Lower lobe of right lung (tissue), 2 donors: ENCODE measurements at places on chromosomes 7 and 10. TPM values are rescaled to one million over a fixed set of nuclear protein-coding genes. Genes with fewer than 3 reads are reported as not detected.

GRCh38 chr10:67663449-67664087 is 32.4 kb downstream of the CTNNA3 start:
- H3K27me3 ChIP-seq: no peaks in the 10 kb centered on the region
- H3K27ac ChIP-seq: no peak overlapping the region
- H3K4me3 ChIP-seq: no peak overlapping the region
- no peaks in the 10 kb centered on the region for H3K36me3 ChIP-seq

GRCh38 chr7:140062118-140062527 is 628 bp downstream of the PARP12 start:
- no peaks in the 10 kb centered on the region for H3K27me3 ChIP-seq
- H3K4me1 ChIP-seq: peaks cover 54% of the 10 kb centered on the region

DNA sequence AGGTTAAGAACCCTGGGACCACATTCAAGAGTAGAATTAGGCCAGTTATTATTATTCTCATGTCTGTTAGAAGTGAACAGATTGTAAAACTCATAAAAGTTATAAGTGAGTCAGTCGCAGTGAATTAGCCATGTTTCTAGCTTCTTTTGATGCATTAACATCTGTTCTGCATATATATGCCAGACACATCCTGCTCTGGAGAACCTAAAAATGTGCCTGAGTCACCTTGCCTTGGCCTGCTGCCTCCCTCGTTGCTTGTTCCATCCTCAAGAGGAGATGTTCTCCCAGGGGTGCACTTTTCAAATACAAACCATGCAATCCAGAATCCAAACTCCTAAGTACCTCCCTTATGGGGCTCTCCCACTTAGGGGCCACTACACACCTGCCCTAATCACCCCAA is 14.8 kb downstream of the TSPAN12 start:
- no peak overlapping the region for H3K27ac ChIP-seq
- no peaks in the 10 kb centered on the region for H3K4me1 ChIP-seq
- H3K27me3 ChIP-seq: no peaks in the 10 kb centered on the region
- no peak overlapping the region for H3K4me3 ChIP-seq

DNA sequence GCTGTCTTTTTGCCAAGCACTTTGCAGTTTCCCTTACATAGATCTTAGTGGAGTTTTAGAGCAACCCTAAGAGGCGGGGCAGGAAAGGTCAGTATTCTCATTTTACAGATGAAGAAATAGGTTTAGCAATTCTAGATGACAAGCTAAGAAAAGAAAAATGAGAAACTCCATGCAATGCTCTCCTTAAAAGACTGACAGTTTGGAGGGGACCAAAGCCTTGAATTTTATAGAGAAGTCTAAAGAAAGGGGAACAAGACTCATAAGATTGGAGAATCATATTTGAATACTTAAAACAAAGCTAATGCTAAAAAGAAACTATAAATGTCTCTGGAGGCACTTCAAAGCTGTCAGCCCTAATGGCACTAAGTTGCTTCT is 19.6 kb downstream of the CEP55 start:
- no peak overlapping the region for H3K4me3 ChIP-seq
- H3K36me3 ChIP-seq: no peaks in the 10 kb centered on the region
- H3K27ac ChIP-seq: peak overlapping the region; percentile 21
- no peak for DNase-seq
- H3K27me3 ChIP-seq: no peaks in the 10 kb centered on the region

DNA sequence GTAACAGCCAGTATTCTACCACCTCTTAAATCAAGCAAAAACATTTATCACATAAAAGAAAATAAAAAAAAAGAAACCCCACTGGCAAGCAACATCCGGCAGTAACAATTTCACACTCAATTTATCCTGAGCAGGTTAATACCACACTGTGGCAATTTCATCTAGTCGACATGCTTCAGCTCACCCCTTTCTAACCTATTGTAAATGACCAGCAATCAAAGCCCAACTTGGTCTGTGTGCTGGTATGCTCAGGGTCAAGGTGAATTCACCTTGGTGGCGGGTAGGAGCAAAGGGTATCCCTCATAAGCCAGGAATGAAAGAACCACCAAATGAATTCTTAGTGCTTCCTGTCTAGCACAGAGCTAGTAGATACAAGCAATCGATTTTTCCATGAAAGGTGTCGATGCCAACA is 109.1 kb upstream of the AFAP1L2 start:
- H3K27ac ChIP-seq: no peak overlapping the region
- H3K27me3 ChIP-seq: no peaks in the 10 kb centered on the region
- no peak overlapping the region for H3K4me3 ChIP-seq
- no peaks in the 10 kb centered on the region for H3K36me3 ChIP-seq
- no peak for DNase-seq
- H3K4me1 ChIP-seq: peaks cover 3% of the 10 kb centered on the region

GRCh38 chr7:130432886-130433285 is 7.9 kb downstream of the CEP41 start:
- no peak overlapping the region for H3K27ac ChIP-seq
- no peak overlapping the region for H3K4me3 ChIP-seq
- DNase-seq: no peak
- H3K4me1 ChIP-seq: peaks cover 27% of the 10 kb centered on the region
- no peaks in the 10 kb centered on the region for H3K27me3 ChIP-seq
- H3K36me3 ChIP-seq: no peaks in the 10 kb centered on the region

- no peak for DNase-seq
- no peaks in the 10 kb centered on the region for H3K27me3 ChIP-seq
- no peaks in the 10 kb centered on the region for H3K36me3 ChIP-seq
- no peak overlapping the region for H3K4me3 ChIP-seq
Measured at GRCh38 chr10:13989616-13990015, 341.1 kb downstream of the FRMD4A start.

DNA sequence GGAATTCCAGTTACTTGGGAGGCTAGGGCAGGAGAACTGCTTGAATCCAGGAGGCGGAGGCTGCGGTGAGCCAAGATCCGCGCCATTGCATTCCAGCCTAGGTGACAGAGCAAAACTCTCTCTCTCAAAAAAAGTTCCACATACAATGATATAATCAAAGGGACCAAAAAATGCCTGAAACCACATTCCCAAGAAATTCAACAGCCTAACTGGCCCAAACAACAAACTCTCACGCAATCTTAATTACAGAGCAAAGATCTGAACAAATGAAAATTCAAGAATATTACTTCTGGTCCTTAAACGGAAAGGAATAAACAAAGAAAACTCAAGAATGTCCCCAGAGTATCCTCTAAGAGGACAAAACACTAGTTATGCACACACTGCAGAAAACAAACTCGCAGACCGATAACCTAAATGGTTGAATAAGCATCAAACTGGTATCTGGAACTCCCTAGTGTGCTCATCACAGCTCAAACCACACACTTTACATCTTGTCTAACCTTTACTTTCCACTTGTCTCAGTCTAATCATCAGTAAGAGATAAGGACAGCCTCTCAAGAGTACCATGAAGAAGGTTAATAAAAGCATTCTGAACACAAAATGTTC is 3.7 kb downstream of the OGA start:
- peak overlapping the region; percentile 100 for H3K4me3 ChIP-seq
- DNase-seq: no peak
- H3K4me1 ChIP-seq: peaks cover 43% of the 10 kb centered on the region
- no peaks in the 10 kb centered on the region for H3K27me3 ChIP-seq
- H3K36me3 ChIP-seq: peaks cover 36% of the 10 kb centered on the region
- H3K27ac ChIP-seq: no peak overlapping the region

GRCh38 chr10:85900061-85900460 is 466.5 kb downstream of the GRID1 start:
- no peak overlapping the region for H3K4me3 ChIP-seq
- H3K4me1 ChIP-seq: no peaks in the 10 kb centered on the region
- no peaks in the 10 kb centered on the region for H3K27me3 ChIP-seq

GRCh38 chr10:28432210-28432676 is 100.7 kb upstream of the WAC start:
- peak; percentile 75 for DNase-seq
- no peaks in the 10 kb centered on the region for H3K27me3 ChIP-seq
- peaks cover 7% of the 10 kb centered on the region for H3K4me1 ChIP-seq
- no peaks in the 10 kb centered on the region for H3K36me3 ChIP-seq
- no peak overlapping the region for H3K4me3 ChIP-seq

GRCh38 chr10:110842326-110842904 is 29.3 kb upstream of the PDCD4 start:
- H3K27ac ChIP-seq: no peak overlapping the region
- no peaks in the 10 kb centered on the region for H3K36me3 ChIP-seq
- no peaks in the 10 kb centered on the region for H3K27me3 ChIP-seq
- DNase-seq: no peak
- H3K4me1 ChIP-seq: peaks cover 37% of the 10 kb centered on the region

The COL13A1 gene
- 9.2 TPM for total RNA-seq

The CDCA7L gene
- total RNA-seq: 33.9 TPM

The CRHR2 gene
- total RNA-seq: not detected

The TMEM229A gene
- total RNA-seq: not detected

The SPDYE2 gene
- not detected for total RNA-seq

The HTR5A gene
- not detected for total RNA-seq

The ASIC3 gene
- total RNA-seq: 3.7 TPM
